ENCODE measurements at places on chromosomes 11 and 22. TPM values are rescaled to one million over a fixed set of nuclear protein-coding genes. Genes with fewer than 3 reads are reported as not detected.

GRCh38 chr11:23013509-23013908, 153.2 kb upstream of the CCDC179 start:
- no peak for DNase-seq

- DNase-seq, result no peak
Measured at GRCh38 chr11:98409069-98409468, 611.7 kb upstream of the CNTN5 start.

- no peak for DNase-seq
Measured at GRCh38 chr11:86447763-86448480, 73.2 kb downstream of the CCDC81 start.

- DNase-seq, result no peak
Measured at GRCh38 chr22:44727709-44728108, 24.7 kb upstream of the ARHGAP8 start.

GRCh38 chr11:113286509-113287497, 27.6 kb upstream of the TTC12 start:
- DNase-seq, result no peak

DNA sequence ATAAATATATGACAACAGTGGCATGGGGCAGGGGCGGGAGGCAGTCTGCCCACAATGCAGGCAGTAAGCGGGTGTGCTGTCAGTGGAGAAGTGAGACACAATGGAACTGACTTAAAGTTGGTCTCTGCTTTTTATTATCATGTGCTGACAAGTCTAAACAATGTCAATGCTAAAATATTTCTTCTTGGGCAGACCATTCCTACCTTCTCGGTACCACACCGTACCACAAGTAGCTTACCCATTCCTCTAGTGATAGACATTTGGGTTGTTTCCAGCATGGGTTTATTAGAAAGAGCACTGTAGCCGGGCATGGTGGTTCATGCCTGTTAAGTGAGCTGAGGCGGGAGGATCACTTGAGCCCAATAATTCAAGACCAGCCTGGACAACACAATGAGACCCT, 2.6 kb upstream of the CHADL start:
- DNase-seq, result no peak

GRCh38 chr11:10792385-10793068, 16.2 kb downstream of the EIF4G2 start:
- DNase-seq, result peak; percentile 71

- DNase-seq, result no peak
Measured at GRCh38 chr11:88266157-88266556, 71.4 kb downstream of the CTSC start.

DNA sequence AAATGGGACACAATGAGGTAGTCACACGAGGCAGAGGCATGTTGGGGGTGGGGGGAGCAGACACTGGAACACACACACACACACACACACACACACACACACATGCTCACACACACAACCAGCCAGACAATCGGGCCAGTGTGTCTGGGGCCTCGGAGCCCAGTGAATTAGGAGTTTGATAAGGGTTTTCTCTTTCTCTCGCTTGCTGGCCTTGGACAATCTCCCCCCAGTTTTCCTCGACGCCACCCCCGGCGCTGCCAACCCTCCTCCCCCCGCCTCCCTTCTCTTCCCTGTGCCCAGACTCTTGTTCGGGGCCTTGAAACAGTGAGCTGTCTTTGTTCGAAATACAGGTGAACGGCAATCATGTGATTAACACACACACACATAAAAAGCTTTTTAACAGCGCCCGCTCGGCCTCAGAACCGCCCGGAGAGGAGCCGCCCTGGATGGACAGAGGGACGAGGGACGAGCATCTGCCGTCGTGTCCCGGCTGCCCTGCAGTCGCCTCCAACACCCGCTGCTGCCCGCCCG, 1.5 kb upstream of the SOX10 start:
- DNase-seq, result no peak

- no peak for DNase-seq
Measured at GRCh38 chr11:17611503-17612220, 64.6 kb downstream of the OTOG start.

GRCh38 chr22:40583053-40583741, 53.3 kb downstream of the MRTFA start:
- no peak for DNase-seq

- DNase-seq, result peak; percentile 40
Measured at GRCh38 chr11:112525270-112525669, 264.6 kb upstream of the PLET1 start.

GRCh38 chr11:71171576-71171975, 80.8 kb downstream of the SHANK2 start:
- no peak for DNase-seq

DNA sequence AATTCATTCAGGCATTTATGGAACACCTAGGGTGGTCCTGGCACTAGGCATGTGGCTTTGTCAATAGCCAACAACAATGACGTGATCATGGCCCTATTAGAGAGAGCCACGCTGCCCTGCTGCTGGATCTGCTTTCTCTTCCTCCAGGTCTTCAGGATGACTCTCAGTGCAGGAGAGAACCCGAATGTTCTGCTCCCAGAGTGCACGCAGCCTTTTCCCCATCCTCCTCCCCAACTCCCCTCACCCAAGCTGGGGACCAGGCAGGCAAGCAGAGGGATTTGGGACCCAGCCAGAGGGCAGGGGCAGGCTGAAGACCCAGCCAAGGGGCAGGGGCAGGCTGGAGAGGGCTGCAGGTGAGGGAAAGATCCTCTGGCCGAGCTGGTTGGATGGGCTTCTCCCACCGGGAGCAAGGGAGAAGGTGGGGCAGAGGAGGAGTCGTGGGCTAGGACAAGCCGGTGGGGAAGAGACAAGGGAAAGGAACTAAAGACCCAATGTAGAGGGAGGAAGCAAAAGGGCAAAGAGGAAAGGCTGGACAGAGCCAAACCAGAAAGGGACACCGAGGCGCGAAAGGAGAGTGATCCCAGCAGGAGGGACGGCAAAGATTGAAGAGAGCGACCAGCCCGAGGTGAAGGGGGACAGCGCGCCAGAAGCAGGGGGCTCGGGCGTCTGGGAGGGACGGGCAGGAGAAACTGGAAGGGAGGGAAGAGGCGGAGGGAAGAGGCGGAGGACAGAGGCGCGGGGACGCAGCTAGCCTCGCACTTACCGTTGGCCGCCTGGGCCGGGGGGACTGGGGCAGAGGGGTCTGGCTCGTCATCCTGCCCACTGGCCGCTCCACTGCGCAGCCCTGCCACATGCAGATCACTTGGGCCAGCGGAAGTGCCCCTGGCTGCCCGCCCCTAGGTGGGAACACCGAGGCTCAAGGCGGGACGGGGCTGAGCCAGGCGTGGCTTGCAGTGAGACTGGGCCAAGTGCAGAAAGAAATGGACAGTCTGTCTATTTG, at the start of gene KCTD14:
Gene KCTD14 (minus strand): TSS at position 880 of the 1,000 bp plus-strand sequence. CDS start 27 bp downstream, at position 853.
- DNase-seq, result no peak

DNA sequence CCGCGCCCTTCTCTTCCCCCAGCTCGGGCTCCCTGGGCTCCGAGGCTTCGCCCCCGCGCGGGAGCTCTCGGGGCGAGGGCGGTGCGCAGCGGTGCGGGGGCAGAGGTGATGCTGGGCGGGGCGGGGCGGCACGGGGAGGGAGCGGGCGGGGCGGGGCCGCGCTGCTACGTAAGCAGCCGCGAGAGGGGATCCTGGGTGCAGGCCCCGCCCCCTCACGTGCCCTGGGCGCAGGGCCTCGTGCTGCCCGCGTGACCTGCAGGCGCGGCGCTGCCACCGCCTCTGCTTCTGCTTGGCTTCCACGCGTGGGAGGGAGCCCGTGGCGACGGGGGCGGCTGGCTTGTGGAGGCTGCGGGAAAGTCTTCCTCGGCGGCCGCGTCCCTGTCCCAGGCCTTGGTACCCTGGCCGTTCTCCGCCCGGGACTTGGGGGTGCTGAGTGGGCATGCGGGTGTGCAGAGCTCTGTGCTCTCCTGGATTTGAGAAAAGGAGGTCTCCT, 132.6 kb upstream of the HSD17B12 start:
- DNase-seq, result no peak

DNA sequence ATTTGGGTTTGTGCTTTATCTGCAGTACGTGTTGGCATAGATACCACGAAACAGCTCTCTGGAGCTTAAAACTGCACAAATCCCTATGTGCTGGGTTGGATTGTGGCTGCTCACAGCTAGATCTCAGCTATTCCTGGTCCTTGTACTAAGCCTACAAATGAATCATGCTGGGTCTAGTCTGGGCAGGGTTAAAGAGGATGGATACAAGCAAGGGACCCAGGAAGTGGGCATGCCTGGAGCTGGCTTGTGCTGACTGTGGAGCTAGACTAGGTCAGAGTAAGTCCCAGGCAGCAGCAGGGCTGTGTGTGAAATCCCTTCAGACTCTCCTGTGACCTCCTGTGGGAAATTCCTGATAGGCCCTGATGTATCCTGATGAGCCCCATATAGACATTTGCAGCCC, 3.9 kb upstream of the E2F8 start:
- no peak for DNase-seq

DNA sequence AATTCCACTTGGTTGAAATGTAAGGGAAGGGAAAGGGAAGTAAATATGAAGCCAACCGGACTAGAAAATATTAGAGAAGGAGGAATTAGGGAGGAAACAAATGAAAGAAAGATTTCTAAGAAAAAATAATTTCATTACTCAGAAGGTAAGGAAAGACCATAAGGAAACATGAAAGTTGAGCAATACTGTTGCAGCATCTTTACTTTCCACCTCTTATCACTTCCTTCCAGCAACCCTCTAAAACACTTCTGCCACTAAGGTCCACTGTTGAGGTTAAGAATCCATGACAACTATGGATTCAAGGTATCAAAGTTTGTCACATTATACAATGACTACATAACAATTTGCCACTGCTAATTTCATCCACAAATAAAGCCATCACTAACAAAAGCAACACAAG, 308.6 kb downstream of the DLG2 start:
- DNase-seq, result no peak

DNA sequence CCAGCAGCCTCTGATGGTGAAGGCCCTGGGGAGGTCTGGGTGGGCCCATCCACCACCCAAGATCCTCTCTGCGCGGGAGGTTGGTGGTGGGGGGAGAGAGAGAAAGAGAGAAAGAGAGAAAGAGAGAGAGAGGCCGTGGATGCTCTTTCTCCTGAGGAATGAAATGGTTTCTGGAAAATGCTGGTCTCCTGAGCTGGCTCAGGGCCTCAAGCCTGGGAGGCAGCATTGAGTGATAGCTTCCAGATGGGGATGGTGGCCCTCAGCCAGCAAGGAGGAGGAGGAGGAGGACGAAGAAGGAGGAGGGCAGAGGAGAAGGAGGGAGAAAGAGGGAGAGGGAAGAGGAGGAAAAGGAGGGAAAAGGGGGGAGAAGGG, 4.6 kb downstream of the TSPAN32 start:
- peak; percentile 63 for DNase-seq

DNA sequence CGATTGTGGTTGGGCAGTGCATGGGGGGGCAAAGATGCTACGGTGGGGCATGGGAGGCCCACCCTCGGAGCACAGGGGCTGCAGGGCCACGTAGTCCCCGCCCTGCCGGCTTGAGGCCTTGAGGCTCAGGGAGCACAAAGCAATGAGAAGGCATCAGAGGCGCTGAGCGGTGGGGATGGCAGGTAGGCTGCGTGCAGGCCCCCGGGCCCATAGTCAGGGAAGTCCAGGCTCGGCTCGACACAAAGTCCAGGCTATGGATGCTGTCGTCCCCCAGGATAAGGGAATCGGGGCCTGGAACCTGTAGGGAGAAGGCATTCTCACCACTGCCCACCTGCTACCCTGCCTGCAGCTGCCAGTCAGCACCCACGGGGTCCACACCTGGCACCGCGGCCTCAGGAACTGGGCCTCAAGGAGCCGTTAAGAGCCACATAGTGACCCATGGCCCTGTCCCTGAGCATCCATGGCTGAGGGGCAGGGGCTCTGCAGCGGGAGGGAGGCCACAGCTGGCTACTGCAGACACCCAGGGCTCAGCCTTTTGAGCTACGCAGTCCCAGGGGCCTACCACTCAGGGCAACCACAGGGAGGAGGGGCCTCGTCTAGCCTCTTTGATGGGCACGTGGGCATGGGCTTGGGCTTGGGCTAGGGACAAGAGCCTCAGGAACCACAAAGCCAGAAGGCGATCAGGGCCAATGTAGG, 179.7 kb downstream of the IGLL1 start:
- DNase-seq, result no peak

- no peak for DNase-seq
Measured at GRCh38 chr11:93279851-93280347, 50.6 kb upstream of the DEUP1 start.

DNA sequence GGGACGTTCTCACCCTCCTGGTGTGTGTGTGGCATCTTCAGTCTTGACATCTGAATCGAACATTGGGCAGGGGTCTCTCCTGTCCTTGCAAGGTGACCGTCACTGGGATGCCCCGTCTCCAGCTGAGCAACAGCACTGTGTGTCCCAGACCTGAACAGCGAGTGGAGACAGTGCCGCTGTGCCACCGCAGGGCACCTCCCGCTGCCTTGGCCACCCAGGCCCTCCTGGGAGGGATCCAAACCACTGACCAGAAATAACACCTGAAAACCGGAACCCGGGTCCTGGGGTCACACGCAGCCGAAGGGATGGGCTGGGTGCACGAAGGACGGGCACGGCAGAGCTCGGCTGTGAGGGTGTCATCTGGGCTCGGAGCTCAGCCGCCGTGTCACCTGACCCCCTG, 102.2 kb downstream of the BRD1 start:
- no peak for DNase-seq

- peak; percentile 7 for DNase-seq
Measured at GRCh38 chr22:38069372-38070249, 12.4 kb downstream of the PICK1 start.

DNA sequence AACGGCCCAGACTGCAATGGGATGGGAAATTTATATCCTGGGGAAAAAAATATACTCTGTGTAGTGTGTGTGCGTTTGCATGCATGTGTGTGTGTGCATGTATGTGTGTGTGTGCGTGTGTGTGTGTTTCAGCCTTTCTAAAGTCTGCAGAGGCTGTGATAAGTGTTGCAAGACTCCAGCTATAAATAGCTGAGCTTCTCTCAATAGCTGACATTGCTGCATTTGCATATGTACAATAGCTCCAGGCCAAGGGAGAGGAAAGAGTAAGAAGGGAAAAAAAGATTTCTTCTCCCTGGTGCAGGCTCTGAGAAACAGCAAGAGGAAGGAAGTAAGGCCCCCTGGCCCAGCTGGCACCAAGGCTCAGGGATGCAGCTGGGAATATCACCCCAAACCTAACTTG, 483.0 kb downstream of the MN1 start:
- DNase-seq, result peak; percentile 70

DNA sequence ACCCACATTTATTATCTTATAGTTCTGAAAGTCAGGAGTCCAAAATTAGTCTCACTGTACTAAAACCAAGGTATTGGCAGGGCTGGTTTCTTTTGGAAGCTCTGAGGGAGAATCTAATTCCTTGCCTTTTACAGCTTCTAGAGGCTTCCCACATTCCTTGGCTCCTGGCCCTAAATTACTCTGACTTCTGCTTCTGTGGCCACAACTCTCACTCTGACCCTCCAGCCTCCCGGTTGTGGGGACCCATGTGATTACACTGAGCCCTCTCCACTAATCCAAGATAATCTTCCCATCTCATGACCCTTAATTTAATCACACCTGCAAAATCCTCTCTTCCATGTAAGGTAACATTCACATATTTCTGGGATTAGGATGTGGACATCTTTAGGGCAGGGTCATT, 110.9 kb downstream of the ARL14EP start:
- no peak for DNase-seq

Gene GDPD4
- total RNA-seq, result not detected

Gene OR52H1
- not detected for total RNA-seq

Gene OR52I1
- not detected for total RNA-seq

Gene SERPIND1
- total RNA-seq, result 0.11 TPM

Gene PANX3
- total RNA-seq, result not detected

Gene RASD2
- not detected for total RNA-seq

Gene GRIA4
- not detected for total RNA-seq

Gene RFPL2
- not detected for total RNA-seq

Gene OR10D3
- not detected for total RNA-seq

Gene DDIAS
- 3.5 TPM for total RNA-seq

Gene PHOX2A
- not detected for total RNA-seq

Gene MAPK8IP2
- total RNA-seq, result 0.21 TPM

Gene PSMC3
- total RNA-seq, result 232 TPM

Gene TRPC6
- total RNA-seq, result not detected

Gene TEX12
- not detected for total RNA-seq

Measured in HFFc6 (cell line).